CD8-positive, alpha-beta T cell (primary cell): ENCODE measurements at places on chromosomes 7 and 10.
A peak's percentile ranks its signal among the peaks of the same experiment; 100 is the strongest.

DNA sequence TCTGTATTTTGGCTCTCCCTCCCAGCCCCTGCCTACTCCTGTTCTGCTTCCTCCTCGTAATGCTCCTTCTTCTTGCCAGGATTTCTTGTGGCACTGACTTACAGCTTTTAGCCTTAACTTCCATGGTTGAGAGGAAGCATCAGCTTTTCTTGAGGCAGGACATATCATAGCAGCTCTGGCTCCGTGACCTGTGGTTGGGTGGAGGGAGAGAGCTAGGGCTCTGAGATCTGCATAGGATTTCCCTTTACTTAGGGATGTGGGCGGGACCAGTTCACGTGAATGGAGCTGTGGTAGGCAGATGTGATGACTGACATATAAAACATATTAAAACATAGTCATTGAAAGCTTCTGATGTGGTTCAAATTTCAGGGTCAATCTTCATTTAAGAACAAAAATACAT is 10.6 kb upstream of the RAB11FIP2 start:
- no peak for DNase-seq

- no peak for DNase-seq
These were observed 513 bp downstream of the HOXA7 start for GRCh38 chr7:27155816-27156507.

DNA sequence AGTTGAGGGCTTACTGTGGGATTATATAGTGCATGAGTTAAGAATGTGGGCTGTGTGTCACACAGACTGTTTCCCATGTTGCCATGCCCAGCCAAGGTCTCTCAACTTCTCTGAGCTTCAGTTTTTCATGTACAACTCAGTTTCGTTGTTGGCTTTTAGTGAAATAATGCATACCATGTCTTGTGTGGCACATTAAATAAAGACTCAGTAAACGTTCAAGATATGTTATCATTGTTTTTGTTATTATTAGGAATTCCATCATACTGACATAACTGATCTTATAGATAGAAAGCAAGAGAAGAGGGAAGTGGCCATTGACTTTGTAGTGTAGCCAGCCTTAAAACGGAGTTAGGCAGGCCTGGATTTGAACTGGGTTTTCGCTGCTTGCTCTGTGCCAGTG is 2.9 kb downstream of the CDK14 start:
- DNase-seq = no peak

- peak; percentile 96 for DNase-seq
These were observed at the start of gene C1GALT1 for GRCh38 chr7:7182156-7183060. C1GALT1 (plus strand) TSS chr7:7182544; CDS start chr7:7234320, 51,776 bp downstream.

DNA sequence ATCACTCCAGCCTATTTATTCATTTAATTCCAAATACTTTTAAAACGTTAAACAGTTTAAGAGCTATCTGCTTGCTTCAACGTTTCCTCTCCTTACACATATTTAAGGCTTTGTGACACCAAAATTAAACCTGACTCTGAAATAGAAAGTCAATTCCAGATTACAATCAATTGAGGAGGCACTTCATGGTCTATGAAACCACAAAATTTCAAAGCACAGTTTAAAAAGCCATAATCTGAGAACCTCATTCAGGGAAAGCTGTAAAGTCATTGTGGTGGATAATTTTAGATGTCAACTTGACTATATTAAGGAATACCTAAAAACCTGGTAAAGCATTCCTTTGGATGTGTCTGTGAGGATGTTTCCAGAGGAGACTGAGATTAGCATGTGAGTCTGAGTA is 6.2 kb downstream of the SNX13 start:
- no peak for DNase-seq

- DNase-seq = no peak
These were observed 17.8 kb upstream of the LCOR start for GRCh38 chr10:96814264-96814663.

DNA sequence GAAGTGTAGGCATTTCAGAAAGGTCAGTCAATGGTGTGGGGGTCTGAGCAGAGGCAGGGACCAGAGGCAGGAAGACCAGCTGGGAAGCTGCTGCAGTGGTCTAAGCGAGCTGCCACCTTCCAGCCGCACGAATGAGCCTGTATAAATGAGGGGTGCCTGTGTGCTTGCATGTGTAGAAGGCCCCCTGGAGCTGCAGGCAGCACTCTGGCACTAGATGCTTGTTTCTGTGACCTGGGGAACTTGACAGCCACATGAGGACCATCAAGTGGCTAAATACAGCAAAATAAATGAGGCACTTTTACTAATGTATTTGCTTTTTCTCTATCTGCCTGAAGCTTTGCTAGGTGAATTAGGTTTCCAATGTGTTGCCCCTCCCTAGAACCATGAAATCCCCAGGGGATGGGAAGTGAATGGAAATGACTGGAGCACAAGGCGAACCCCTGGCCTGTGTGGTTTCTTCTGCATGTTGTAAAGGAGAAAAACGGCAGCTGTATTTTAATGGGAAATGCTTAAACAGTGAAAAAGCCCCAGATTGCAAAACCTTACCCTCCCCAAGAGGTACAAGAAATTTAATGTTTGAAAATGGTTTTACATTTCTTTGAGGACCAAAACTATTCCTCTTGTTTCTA is 57.7 kb downstream of the PYROXD2 start:
- no peak for DNase-seq

- no peak for DNase-seq
These were observed 691.9 kb downstream of the INHBA start for GRCh38 chr7:41010967-41011366.

DNA sequence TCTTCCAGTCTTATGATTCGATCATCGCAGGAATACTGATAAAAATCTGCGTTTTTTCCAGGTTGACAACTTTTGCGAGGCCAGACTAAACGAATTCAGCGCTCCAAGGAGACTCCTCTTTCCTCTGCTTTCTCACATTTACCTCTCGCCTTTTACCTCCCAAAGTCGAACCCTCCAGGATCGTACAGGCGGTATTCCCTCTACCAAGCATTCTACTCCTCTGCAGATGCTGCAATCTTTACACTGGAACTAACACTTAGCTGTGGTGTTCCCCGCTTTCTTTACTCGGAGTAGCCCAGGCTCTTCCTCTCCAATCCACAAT is 449 bp downstream of the NUDT5 start:
- no peak for DNase-seq

DNA sequence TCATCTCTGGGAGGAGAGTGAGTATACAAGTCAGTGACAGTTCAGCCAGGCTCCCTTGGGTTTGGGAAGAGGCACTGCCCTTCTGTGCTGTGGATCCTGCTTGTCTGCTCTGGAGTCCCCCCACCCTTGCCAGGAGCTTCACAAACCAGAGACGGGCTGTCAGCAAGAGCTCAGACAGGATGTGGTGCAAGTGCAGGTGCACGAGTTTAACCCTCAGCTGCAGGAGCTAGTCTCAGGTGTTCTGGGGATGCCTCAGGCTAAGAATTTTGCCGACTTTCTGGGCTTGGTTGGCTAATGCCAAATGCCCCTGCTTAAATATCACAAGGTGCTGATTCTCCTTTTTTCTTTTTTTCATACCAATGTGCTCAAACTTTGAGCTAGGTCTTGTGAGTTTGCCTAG is 22.3 kb downstream of the ZNF783 start:
- peak; percentile 35 for DNase-seq

- DNase-seq = peak; percentile 67
These were observed 918 bp downstream of the CALHM2 start for GRCh38 chr10:103451091-103451813.

- DNase-seq = no peak
These were observed 135.0 kb upstream of the PALS2 start for GRCh38 chr7:24438232-24438631.

GRCh38 chr7:70142247-70142932 is 544.1 kb downstream of the AUTS2 start:
- no peak for DNase-seq

DNA sequence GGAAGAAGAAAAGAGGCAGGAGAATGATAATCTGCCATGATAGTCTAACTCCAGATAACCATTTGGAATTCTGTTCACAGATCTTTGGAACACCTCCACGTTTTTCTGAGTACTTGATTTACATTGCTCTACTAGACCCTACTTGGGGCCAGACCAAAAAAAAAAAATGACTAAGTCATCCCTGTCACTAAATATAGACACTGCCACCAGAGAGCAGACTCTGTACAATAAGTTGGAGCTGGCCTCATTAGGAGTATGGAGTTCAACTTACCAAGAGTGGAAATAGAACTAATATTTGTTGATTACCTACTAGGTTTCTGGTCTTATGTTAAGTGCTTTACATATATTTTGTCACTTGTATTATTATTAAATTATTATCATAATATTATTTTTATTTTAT is 80.9 kb upstream of the ZNF800 start:
- DNase-seq = no peak

- no peak for DNase-seq
These were observed 697.6 kb downstream of the KCNMA1 start for GRCh38 chr10:76939933-76940468.

GRCh38 chr10:97331153-97331703 is 3.3 kb downstream of the FRAT2 start:
- DNase-seq = no peak

- DNase-seq = no peak
These were observed 1.2 kb downstream of the PURB start for GRCh38 chr7:44883961-44884620.

DNA sequence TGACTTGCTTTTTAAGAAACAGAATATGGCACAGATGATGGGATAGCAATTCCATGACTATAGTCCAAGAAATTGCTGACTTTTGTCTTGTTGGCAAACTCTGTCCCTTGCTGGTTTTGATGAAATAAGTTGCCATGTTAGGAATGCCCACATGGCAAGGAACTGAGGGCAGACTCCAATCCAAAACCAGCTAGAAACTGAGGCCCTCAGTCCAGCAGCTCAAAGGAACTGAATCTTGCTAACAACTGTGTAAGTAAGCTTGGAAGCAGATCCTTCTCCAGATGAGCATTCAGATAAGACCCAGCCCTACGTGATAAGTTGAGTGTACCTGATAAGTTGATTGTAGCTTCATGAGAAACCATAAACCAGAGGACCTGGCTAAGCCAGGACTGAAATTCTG is 64.3 kb upstream of the BMPER start:
- no peak for DNase-seq

- DNase-seq = no peak
These were observed 852.9 kb downstream of the SORCS1 start for GRCh38 chr10:106311590-106311989.

GRCh38 chr7:95608359-95609173 is 12.2 kb upstream of the PDK4 start:
- peak; percentile 3 for DNase-seq

DNA sequence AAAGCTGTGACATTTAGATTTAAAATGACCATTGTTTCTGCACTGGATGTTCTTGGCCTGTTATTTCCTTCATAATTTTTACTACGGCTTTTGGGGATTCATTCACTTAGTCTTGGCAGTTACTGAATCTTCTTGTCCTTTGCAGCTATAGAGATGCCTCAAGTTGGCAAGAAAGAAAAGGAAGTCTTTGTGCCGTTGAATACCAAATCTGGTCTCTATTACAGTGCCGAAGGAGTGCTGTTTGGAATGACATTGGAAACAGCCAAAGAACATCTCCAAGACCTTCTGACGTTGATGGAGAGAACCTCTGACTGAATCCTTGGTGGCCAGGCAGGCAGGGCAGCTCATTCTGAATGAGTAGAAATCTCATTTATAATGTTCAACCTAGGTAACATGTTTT is 54.3 kb upstream of the NRP1 start:
- DNase-seq = no peak

- no peak for DNase-seq
These were observed 10.6 kb downstream of the ATP6V1F start for GRCh38 chr7:128873234-128873633.

DNA sequence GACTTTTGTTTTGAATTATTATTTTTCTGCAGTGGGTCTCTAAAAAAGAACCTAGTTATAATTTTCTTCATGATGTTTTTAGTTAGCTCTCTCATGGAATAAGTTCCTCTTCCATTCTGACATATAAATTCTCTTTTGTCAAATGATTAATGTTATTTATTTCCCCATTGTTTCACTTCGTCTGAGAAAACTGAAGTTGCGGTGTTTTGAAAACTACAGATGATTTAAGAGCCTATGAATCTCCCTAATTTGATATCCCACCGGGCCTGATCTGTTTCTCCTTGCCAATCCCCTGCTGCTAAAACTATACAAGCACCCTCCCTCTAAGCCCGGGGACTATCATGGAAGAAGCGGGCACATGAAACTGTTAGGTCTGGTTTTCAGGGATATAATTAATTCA is 41.4 kb downstream of the HTR7 start:
- no peak for DNase-seq

GRCh38 chr10:12852687-12853086 is 148.8 kb downstream of the CCDC3 start:
- DNase-seq = no peak

DNA sequence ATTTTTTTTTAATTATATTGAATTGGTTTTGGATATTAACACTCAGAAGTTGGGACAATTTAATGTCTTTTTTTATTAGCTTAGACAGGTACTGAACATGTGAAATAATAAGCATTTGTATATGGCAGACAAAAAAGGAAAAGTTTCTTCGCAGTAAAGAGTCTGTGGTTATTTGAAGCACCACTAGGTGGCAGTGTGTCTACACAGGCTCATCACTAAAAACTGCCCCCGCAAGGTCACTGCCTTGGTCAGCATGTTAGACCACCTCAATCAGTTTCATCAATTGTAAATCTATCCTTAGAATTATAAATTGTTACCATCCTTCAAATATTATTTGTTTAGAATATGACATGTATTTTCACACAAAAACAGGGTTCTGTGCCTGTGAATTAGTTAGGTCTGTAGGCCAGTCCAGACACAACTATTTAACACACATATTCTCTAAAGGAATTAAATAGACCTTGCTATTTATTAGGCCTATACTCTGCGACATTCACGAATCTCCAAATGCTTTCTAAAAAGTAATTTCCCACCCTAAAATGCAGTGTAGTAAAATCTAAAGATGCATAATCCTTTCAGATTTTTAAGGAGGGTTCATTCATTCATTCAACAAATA is 17.0 kb downstream of the PNLIPRP3 start:
- no peak for DNase-seq

- DNase-seq = no peak
These were observed 72.7 kb downstream of the TCERG1L start for GRCh38 chr10:131238669-131239280.

DNA sequence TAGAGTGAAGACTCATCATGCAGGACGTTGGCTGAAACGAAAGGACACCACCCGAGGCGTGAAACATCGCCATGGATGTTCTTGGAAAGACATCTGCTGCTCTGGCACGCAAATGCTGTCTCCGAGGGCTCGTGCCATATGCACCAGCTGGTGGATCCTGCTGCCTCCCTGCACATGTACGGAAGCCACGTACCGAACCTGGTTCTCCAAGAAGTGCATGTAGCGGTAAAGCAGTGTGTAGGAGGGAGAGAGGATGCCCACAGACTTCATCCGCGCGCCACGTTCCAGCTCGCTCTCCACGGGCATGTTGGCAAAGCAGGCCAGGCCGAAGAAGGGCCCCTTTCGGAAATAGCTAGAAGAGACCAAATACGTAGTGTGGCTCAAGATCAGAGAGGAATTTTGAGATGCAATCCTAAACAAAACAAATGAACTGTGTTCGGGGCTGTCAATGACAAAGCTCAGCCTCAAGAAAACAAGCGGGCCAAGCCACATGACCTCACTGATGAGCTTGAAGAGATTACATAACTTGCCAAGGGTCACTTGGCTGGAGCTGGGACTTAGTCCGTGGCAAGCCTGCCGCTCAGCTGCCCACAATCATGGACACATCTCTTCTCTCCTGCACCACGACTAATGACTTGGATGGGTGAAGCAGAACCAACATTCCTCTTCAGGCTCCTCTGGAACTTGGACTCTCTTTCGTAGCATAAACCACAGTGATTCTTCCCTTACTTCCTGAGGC is 16.5 kb downstream of the DENND11 start:
- DNase-seq = no peak

GRCh38 chr7:22781230-22781711 is 41.4 kb downstream of the TOMM7 start:
- DNase-seq = no peak
